ENCODE measurements at places on chromosomes 4 and X.

DNA sequence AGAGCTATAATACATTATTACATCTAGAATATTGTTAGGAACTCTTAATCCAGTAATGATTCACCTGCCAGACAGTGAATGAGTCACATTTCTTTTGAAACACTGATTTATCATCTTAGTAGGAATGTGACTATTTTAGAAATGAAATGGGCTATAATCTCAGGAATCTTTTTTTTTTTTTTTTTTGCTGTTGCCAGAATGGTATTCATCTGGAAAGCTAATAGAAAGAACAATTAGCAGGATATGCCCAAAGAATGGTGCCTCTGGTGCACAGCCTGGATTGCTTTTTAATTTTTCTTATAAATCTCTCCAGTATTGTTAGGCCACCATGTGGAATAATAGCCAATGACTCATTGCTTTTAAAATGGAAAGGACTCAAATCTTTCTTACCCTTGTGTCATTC lies 181.1 kb upstream of the SMIM31 start:
- no peak for DNase-seq

DNA sequence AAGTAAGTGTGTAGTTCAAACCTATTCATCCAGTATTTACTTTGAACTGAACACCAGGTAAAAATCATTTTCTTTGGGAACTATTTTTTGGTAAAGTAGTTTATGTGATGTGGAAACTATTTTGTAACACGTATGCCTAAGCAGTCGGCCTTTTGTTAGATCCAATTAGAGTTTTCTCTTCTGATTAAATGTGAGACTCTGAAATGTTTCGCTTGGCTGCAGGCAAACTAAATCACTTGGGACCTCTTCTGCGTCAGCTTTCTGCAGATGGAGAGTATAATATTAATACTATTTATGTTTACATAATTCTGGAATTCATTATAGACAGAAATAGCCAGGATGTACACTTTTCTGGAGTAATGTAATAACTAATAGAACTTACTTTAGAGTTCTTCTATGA lies 46.9 kb downstream of the BMPR1B start:
- no peak for DNase-seq

DNA sequence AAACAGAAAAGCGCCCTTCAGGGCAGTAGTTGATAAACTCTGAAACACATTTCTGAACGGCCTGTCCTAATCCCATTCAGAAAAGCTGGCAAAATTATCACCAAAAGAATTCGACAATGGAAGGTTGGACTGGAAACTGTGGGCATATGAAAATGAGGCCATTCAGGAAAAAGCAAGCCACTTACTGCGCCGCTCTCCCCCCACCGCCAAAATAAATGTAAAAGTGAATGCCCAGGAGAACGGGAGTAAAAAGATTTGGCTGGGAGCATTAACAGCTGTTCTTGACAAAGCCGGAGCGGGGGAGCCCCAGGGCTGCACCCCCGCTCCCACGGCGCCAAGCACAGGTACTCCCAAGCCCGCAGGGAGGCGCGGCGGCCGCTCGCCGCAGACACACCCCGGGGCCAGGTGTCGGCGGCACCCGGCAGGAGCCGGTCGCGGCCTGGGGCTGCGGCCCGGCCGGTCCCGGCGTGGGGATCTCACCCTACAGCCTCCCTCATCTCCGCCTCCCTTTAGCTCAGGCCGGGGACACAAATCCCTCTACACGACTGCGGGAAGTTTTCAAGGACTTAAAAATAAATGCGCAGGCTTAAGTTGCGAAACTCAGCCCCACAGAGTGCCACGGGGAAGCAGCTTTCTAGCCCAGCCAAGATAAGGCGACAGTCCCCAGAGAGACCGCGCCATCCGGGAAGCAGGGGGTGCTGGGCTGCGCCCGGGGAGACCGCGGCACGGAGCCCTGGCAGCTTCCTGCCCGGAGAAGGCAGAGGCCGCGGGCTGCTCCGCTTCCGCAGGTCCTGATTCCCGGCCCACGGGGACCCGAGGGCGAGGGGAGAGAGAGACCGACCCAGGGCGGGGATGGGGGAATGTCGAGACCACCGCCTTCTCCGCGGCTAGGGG lies 593 bp downstream of the SH3RF1 start:
- peak; percentile 78 for DNase-seq

- no peak for DNase-seq
These were observed 145.4 kb downstream of the QDPR start for GRCh38 chr4:17366496-17366895.

- DNase-seq = peak; percentile 91
These were observed 1.5 kb downstream of the IRF2 start for GRCh38 chr4:184472614-184473498.

GRCh38 chrX:108064001-108064400 lies 19.1 kb downstream of the VSIG1 start:
- DNase-seq = no peak

GRCh38 chrX:67289055-67289499 lies 254.7 kb upstream of the AR start:
- no peak for DNase-seq

GRCh38 chrX:150352114-150352513 lies 11.0 kb upstream of the MAMLD1 start:
- DNase-seq = no peak

DNA sequence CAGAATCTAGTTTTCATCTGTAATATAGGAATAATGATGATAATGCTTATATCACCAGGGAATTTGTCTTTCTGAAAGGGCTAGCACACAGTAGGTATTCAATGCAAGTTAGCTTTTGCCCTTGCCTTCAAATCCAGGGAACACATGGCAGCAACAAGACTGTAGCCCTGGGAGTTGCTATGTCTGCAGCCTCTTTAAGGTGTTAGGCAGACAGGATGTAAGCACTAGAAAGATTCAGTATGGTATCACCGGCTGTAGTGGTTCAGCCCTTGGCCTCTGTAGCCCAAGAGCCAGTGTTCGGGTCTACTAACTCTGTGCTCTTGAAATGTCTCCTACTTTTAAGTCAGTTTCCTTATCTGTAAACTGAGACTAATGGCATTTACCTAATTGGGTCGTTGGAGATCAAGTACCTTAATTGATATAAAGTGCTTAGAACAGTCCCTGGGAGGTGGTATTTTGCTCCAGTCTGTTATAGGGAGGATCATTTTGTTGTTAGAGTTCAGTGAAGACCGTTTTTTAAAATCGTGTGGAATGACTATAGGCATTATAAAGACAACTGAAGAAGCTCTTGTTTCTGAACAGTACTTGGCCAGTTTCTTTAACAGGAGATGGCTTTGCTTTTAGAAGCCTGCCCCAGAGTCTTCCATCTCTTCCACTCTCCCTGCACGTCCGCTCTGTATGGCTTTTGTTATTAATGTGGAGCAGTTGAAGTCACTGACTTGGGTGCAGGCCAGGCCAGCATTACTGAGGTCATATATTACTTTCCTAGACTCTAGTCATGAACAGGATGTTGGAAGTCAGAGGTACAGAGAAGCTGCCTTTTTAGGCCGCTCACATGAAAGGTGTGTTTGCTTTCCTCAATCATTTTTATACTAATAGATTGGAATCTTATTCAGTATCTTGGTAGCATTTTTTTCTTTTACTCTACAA lies 44.8 kb downstream of the GAB1 start:
- peak; percentile 58 for DNase-seq

DNA sequence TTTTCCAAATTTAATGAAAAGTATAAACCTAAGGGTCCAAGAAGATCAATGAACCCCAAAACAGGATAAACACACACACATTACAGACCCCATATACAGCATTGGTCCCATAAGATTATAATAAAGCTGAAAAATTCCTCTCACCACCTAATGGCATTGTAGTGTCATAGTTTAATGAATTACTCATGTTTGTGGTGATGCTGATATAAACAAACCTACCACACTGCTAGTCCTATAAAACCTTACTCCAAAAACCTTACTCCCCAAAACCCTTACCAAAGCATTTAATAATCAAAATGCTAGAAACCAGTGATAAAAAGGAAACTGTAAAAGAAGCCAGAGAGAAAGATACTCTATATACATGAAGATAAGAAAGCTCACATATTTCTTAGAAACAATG lies 148.1 kb upstream of the SH3RF1 start:
- DNase-seq = no peak

- DNase-seq = no peak
These were observed 12.4 kb downstream of the CAMK2D start for GRCh38 chr4:113749178-113749577.

DNA sequence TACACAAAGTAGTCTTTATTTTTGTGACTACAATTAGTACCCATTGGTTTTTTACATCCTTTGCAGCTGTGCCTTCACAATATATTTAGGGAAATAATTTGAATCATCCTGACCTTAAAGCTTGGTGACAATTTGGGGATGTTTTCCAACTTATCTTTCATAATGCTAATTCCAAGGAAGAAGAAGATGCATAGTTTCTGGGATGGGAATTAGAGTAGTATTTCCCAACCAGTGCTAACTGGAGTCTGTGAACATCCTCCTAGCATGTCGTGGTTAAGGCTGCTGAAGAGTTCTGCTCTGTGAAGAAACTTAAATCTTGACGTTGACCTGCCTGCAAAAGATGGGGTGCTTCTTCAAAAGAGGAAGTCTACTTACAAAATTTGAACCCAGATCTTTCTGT lies 173.5 kb downstream of the ANK2 start:
- no peak for DNase-seq

DNA sequence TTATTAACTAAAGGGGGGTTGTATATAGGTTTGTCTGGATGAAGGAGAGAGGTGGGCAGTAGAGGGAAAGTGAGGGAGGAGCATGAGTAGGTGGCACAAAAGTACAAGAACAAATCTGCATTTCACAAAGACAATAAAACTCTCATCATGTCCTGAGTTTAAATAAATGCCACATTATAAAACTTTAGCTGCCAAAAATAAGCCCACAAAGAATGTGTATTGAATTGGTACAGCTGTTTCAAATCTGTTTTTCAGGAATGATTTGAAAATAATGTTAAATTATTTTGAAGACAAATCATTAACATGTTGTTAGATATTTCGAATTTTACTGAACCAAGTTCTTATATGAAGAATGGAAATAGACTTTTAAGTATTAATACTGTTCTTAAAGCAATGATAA lies 5.8 kb downstream of the CNKSR2 start:
- no peak for DNase-seq
